ENCODE measurements at places on chromosomes 4 and X.

DNA sequence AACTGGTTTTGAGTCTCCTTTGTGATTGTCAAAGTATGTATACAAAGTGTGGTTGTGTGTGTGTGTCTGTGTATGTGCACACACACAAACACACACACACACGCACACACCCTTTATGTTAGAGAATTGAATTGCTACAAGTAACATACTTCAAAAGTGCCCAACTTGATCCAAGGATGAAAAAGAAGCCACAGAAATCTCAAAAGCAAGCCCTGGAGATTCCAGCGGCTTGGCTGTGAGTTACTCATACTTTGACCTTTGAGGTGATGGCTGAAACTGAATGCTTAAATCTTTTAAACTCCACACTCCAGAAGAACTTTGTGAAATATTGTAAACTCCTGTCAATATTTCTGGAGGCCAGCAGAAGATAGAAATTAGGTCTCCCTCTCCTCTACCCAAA, 168.4 kb upstream of the NRK start:
- no peak for DNase-seq

DNA sequence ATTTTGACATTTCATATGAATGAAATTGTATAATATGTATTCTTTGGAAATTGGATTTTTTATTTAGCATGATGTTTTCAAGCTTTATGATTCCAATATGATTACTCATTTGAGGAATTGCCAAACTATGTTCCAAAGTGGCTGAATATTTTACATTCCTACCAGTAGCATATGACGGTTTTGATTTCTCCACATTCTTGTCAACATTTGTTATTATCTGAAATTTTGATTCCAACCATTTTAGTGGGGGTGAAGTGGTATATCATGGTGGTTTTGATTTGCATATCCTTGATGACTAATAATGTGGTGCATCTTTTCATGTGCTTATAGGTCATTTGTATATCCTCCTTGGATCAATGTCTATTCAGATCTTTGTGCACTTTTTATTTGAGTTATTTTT, 2.6 kb upstream of the BEX1 start:
- no peak for DNase-seq

DNA sequence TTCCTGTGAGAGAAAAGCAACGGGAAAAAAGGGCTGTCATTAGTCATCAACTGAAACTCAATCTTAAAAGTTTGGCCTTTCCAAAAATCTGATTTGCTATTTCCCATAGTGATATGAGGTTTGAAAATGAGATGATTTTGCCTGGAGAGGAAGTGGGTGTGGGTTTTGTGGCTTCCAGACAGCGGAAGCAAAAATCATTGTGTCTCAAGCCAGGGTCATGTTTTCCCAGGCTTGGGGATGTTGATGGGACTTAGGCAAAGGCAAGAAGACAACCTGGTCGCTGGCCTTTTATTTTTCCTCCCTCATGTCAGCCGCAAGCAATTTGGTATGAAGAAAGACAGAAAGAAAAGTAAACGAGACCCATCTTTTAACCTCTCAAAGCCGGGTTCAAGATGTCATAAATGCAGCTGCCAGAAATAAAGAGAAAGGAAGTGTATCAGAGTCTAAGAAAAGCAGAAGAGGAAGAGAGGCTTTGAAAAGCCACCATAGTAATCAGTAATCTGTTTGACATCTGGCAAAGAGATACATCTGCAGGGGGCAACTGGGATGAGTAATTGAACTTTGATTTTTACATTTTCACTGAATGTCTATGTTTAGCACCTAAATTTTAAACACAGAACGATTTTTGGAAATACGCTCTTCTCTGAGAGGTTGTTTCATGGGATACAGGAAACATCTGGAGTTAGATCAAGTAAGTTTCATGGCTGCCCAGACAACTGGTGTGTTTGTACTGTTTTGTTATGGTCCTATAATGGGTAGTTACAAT, 521.6 kb upstream of the SLIT2 start:
- no peak for DNase-seq

DNA sequence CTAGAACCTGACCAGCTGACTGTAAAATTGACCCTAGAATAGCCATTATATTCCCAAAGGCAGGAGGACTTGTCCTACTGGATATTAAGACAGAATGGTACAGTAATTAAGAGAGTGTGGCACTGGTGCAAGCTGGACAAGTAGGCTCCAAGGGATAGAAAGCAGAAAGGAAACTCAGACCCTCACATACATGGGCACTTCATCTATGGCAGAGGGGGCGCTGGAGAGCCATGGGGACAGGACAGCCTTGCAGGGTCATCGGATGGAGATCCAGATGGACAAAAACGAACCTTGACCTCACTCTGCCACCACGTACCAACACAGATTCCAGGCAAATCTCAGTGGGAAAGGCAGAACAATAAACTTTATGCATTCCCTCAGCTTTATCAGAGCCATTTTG, 40.6 kb downstream of the GAB3 start:
- DNase-seq: no peak

DNA sequence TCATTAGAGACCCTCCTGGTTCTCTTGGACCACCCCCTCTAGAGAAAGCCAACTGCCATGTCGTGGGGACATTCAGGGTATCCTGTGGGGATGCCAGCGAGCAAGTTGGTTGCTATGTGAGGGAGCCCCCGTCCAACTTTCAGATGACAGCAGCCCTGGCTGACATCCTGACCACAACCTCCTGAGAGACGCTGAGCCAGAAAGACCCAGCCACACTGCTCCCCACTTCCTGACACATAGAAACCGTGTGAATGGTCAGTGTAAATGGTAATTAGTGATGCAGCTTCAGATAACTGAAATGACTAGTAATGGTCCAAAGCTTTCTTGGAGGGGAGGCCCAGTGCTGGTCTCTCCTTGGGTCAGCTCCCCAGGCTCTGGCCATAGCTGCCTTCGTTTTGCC, 10.8 kb downstream of the CLCN4 start:
- no peak for DNase-seq

DNA sequence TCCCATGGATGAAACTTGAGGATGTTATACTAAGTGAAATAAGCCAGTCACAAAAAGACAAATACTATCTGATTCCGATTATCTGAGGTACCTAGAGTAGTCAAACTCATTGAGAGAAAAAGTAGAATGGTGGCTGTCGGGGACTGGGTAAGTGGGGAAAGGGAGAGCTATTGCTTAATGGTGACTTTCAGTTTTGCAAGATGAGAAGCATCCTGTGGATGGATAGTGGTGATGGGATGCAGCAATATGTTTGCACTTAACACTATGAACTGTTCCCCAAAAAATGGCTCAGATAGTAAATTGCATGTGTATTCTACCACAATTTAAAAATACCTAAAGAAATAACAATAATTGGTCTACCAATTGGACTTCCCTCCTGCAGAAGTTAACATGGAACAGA, 181.5 kb downstream of the SHROOM3 start:
- DNase-seq: no peak

DNA sequence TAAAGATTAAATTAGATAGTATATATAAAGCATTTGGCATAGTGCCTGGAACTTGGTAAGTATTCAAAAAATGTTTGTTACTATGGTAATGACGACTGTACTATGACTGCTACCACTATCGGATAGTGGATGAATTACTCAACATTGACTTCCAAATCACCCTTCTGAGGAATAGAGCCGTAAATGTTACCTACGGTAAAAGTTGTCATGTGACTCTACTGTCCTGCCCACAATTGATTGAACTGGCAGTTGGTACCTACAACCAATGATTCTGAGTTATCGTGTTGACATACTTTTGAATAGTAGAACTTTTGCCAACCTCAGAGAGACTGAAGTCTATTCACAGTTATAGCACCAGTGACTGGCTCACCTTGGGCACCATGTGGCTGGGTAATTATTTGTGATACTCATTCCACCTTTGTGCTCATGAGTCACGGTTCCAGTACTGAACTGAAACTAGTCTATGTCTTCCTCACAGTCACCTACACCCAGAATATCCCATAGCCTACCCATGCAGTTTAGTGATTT, 185.5 kb upstream of the PITX2 start:
- DNase-seq: no peak

DNA sequence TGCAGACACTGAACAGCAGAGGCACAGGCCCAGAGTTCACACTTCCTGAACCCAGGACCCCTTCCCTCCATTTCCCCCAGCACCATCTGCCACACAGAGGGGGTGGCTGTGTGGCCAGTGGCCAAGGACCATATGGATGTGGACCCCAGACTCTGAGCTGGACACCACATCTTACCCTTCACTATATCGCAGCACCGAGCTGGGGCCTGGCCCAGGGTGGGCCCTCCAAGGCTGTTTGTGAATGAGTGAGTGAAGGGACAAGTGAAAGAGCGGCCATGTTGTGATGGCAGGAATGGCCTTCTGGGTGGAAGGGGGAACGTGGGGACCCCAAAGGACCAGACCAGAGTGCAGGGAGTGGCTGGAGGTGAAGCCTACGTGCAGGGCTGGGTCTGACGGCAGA, 248.6 kb downstream of the AFAP1 start:
- DNase-seq: no peak

- DNase-seq: no peak
Measured at GRCh38 chr4:161828061-161828460, 335.7 kb downstream of the FSTL5 start.

DNA sequence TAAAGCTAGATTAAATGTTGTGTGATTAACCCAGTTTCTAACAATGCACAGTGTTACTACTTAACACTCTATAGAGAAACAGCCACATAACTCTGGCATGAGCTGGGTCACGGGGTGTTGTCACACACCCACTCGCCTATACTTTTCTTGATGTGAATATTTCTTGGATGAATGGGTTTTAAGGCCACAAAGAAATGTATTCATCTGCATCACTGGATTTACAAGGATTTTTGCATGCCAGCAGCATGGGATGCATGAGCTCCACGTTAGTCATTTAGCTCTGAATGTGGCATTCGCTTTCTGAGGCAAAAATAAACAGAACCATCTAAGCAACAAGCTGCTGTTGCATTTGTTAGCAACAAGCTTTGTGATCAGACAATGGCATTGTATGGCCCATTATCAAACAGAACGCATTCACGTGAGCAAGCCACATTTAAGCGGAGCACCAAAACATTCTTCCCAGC, 89.7 kb downstream of the LRP2BP start:
- no peak for DNase-seq

- DNase-seq: no peak
Measured at GRCh38 chr4:142350871-142351270, 495.2 kb downstream of the INPP4B start.

- no peak for DNase-seq
Measured at GRCh38 chr4:127965803-127966175, 583 bp downstream of the ABHD18 start.

Measured in ovary (tissue), 10 donors.